ENCODE measurements at places on chromosomes 4 and X. TPM values are rescaled to one million over a fixed set of nuclear protein-coding genes. Genes with fewer than 3 reads are reported as not detected.

GRCh38 chrX:24838629-24839028 lies 144.9 kb downstream of the POLA1 start:
- no peak overlapping the region for H3K27ac ChIP-seq
- no peaks in the 10 kb centered on the region for H3K4me1 ChIP-seq
- H3K36me3 ChIP-seq = peaks cover 4% of the 10 kb centered on the region
- no peak for DNase-seq
- H3K27me3 ChIP-seq = no peaks in the 10 kb centered on the region

GRCh38 chrX:129462707-129463106 lies 60.6 kb downstream of the SMARCA1 start:
- DNase-seq = no peak
- peaks cover 4% of the 10 kb centered on the region for H3K27me3 ChIP-seq
- H3K27ac ChIP-seq = no peak overlapping the region
- H3K36me3 ChIP-seq = no peaks in the 10 kb centered on the region
- no peaks in the 10 kb centered on the region for H3K4me1 ChIP-seq

DNA sequence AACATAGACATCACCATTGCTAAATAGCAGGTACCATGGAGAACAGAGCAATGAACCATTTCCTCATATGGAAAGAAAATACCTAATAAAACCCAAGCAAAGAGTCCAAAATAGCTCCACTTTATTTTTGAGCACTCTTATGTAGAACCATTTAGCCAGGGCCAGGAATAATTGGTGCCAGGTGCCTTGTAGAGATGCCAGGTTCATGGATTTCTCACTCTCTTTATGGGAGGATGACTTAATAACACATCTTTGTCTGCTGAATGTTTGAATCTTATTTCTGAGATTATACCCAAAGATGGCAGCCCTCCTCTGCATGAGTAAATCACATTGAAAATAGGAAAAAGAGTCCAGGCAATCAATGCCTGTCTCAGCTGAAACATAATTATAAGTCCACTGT lies 212.3 kb upstream of the SFRP2 start:
- no peak for DNase-seq
- no peaks in the 10 kb centered on the region for H3K4me1 ChIP-seq
- no peaks in the 10 kb centered on the region for H3K27me3 ChIP-seq
- H3K36me3 ChIP-seq = no peaks in the 10 kb centered on the region

GAGE12H gene
- not detected for total RNA-seq

DNA sequence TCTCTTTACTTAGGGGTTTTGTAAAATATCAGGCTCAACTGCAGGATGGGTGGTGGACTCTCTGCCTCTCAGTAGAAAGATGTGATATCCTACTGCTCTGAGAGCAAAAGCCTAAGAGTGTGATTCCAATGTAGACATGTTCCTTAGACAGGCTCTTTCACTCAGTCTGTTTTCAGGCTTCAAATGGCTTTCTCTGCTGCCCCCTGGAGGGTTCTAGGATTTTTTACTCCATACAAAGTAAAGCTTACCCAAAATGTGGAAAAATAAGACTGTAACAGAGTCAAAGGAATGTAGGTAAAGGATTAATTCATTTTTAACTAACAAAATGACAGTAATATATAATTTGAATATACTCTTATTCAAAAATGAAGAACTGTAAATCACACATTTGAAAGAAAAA lies 32.1 kb downstream of the ZGRF1 start:
- no peak for DNase-seq

GRIA2 gene
- total RNA-seq = 0.76 TPM

NLGN3 gene
- total RNA-seq = not detected

GRCh38 chrX:130413415-130413814 lies 11.6 kb downstream of the RBMX2 start:
- H3K4me3 ChIP-seq = no peak overlapping the region
- peaks cover 51% of the 10 kb centered on the region for H3K36me3 ChIP-seq
- no peak for DNase-seq
- no peaks in the 10 kb centered on the region for H3K27me3 ChIP-seq
- H3K27ac ChIP-seq = no peak overlapping the region

DNA sequence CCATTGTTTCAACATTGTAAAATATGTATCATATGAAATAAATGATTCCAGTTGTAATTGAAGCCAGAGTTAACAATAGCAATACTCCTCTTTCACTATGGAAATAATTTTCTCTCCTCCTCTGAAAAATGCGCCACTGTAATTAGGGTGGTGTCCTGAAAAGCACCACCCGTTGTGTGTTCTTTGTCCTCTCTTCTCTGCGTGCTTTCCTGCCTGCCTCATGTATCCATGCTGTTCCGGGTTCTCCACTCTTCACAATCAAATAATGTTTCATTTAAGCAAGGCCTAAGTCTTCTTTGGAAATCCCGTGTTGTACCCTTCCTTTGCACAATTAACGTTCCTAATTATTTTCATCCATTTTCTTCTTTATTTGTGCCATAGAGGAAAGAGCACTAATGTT lies 293.3 kb downstream of the ADGRL3 start:
- H3K4me3 ChIP-seq = no peak overlapping the region
- no peaks in the 10 kb centered on the region for H3K4me1 ChIP-seq
- no peak for DNase-seq
- H3K36me3 ChIP-seq = no peaks in the 10 kb centered on the region
- H3K27me3 ChIP-seq = no peaks in the 10 kb centered on the region

MXD4 gene
- 12.9 TPM for total RNA-seq

DNA sequence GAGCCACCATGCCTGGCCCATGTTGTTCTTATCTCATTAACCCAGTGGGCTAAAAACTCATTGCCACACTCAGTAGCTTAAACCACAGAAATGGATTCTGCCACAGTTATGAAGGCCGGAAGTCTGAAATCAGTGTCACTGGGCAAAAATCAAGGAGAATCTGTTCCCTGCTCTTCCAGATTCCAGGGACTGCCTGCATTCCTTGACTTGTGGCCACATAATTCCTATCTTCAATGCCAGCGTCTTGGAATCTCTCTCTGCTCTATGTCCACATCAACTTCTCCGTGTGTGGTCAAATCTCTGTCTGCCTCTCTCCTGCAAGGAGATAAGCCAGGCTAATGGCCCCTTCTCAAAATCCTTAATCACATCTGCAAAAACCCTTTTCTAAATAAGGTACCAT lies 4.1 kb upstream of the WFS1 start:
- H3K27me3 ChIP-seq = no peaks in the 10 kb centered on the region
- no peak overlapping the region for H3K27ac ChIP-seq
- H3K36me3 ChIP-seq = no peaks in the 10 kb centered on the region

GRCh38 chrX:150486011-150486410 lies 82.4 kb upstream of the MTM1 start:
- H3K36me3 ChIP-seq = no peaks in the 10 kb centered on the region
- no peaks in the 10 kb centered on the region for H3K27me3 ChIP-seq
- H3K27ac ChIP-seq = no peak overlapping the region
- no peak overlapping the region for H3K4me3 ChIP-seq

GRCh38 chr4:141066690-141067089 lies 66.6 kb downstream of the RNF150 start:
- H3K36me3 ChIP-seq = no peaks in the 10 kb centered on the region
- no peak overlapping the region for H3K27ac ChIP-seq
- no peaks in the 10 kb centered on the region for H3K27me3 ChIP-seq
- H3K4me3 ChIP-seq = no peak overlapping the region
